ENCODE measurements at places on chromosomes 3 and 15. TPM values are rescaled to one million over a fixed set of nuclear protein-coding genes. Genes with fewer than 3 reads are reported as not detected.

FEZF2 gene
- not detected for polyA plus RNA-seq

CFAP100 gene
- polyA plus RNA-seq = 0.44 TPM

ECE2 gene
- polyA plus RNA-seq = not detected

MANF gene
- 132 TPM for polyA plus RNA-seq

LRTM1 gene
- polyA plus RNA-seq = not detected

CCR9 gene
- polyA plus RNA-seq = 0.22 TPM

GALNT15 gene
- polyA plus RNA-seq = 2.0 TPM

FBXL2 gene
- 30.2 TPM for polyA plus RNA-seq

LMOD3 gene
- polyA plus RNA-seq = 0.04 TPM

NMNAT3 gene
- polyA plus RNA-seq = 10.9 TPM

PLOD2 gene
- polyA plus RNA-seq = 192 TPM

GOLGA8G gene
- polyA plus RNA-seq = not detected

LTF gene
- 3.4 TPM for polyA plus RNA-seq

LRRIQ4 gene
- polyA plus RNA-seq = 0.16 TPM

MAP6D1 gene
- 0.57 TPM for polyA plus RNA-seq

CD80 gene
- polyA plus RNA-seq = 0.13 TPM

WNT5A gene
- polyA plus RNA-seq = 48.6 TPM

INSYN1 gene
- 16.7 TPM for polyA plus RNA-seq

ALS2CL gene
- polyA plus RNA-seq = 16.5 TPM

COPS2 gene
- 111 TPM for polyA plus RNA-seq

CLDN11 gene
- 267 TPM for polyA plus RNA-seq

CCR1 gene
- polyA plus RNA-seq = 3.0 TPM

TNFAIP8L3 gene
- 1.6 TPM for polyA plus RNA-seq

OIP5 gene
- 10.4 TPM for polyA plus RNA-seq

ANKRD63 gene
- not detected for polyA plus RNA-seq

GPR149 gene
- polyA plus RNA-seq = not detected

EPHA6 gene
- polyA plus RNA-seq = 0.50 TPM

TERC gene
- polyA plus RNA-seq = not detected

COL6A5 gene
- 0.09 TPM for polyA plus RNA-seq

SLC9C1 gene
- 0.64 TPM for polyA plus RNA-seq

MYL3 gene
- 25.0 TPM for polyA plus RNA-seq

TMEM212 gene
- polyA plus RNA-seq = 0.19 TPM

CHRNA7 gene
- polyA plus RNA-seq = 11.1 TPM

ZKSCAN7 gene
- 18.0 TPM for polyA plus RNA-seq

TRPC1 gene
- polyA plus RNA-seq = 11.6 TPM

CORO2B gene
- polyA plus RNA-seq = 26.7 TPM

DNAJA4 gene
- 23.1 TPM for polyA plus RNA-seq

WDR93 gene
- polyA plus RNA-seq = 2.3 TPM

LEO1 gene
- 36.6 TPM for polyA plus RNA-seq

HCLS1 gene
- 7.3 TPM for polyA plus RNA-seq

PRICKLE2 gene
- 17.4 TPM for polyA plus RNA-seq

PAQR9 gene
- polyA plus RNA-seq = 0.87 TPM

CD200 gene
- 40.9 TPM for polyA plus RNA-seq

CYP8B1 gene
- polyA plus RNA-seq = 0.77 TPM

ATP1B3 gene
- polyA plus RNA-seq = 205 TPM

MME gene
- polyA plus RNA-seq = 403 TPM

SCG5 gene
- polyA plus RNA-seq = 16.3 TPM

MINAR1 gene
- 1.4 TPM for polyA plus RNA-seq

CKMT1B gene
- 3.5 TPM for polyA plus RNA-seq

IMPG2 gene
- polyA plus RNA-seq = 0.50 TPM

ANKRD34C gene
- polyA plus RNA-seq = 0.08 TPM

Measured in right renal pelvis (tissue), 4 donors.